ENCODE measurements at places on chromosomes 16 and 17. TPM values are rescaled to one million over a fixed set of nuclear protein-coding genes. Genes with fewer than 3 reads are reported as not detected.

DNA sequence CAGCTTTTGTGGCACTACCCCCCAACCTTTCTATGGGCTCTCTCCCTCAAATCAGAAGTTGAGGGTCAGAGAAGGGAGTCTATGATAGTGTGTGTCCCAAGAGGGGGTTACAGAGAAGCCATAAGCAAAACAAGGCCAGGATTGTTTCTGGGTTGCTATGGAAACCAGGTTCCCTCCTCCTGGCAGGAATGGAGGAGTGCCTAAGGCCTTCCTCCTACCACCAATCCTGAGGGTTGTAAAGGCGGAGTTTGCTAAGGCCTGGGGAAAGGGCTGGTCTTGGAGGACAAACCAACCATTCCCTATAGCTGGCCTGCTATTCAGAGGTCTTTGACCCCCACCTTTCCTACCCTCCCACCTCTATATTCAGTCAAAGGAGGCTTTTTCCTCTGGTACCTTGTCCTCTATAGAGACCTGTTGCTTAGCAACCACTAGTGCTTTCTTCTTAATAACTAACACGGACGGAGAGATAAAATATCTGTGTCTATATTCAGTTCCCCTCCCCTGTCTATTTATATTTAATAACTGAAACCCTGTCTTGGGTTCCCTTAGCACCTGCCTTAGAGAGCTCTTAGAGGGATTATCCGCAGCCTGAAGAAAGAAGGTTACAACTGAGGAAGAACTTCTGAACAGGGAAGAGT is 43.4 kb downstream of the NEUROD2 start:
- DNase-seq: no peak

DNA sequence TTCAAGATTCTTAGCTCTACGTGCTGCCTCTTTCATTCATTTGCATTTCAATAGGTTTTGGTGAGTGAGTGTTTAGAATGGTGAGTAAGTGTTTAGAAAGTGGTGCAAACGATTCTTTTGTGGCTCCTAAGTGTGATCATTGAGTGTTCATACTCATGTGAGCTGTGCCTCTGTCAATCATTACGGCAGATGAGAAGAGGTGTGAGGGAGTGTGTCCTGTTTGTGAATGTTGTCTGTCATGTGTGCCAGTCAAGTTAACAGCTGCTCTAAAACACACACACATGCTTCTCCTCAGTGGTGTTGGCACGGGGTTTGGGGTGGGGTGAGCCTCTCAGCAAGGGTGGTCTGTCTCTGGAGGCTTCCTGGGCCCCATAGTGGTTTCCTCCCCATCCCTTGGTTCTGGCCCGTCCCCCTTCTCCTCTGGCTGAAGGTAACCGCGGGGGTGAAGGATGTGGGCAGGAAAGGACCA is 11.4 kb downstream of the MYL4 start:
- DNase-seq: no peak

- no peak for DNase-seq
These were observed 17.9 kb downstream of the ARL2BP start for GRCh38 chr16:57262841-57263540.

The SLC35G6 gene
- polyA plus RNA-seq: 0.34 TPM

The RFWD3 gene
- 21.5 TPM for polyA plus RNA-seq

The LPO gene
- polyA plus RNA-seq: 0.21 TPM

The TBC1D28 gene
- not detected for polyA plus RNA-seq

All from left lung (tissue), 14 donors.